Activated CD8-positive, alpha-beta memory T cell treated with anti-CD3 and anti-CD28 coated beads, Interleukin-2, amount 50 U/mL, for 48 hours (primary cell): ENCODE measurements at places on chromosomes 13 and 19.

GRCh38 chr13:27383104-27383921, 41.1 kb upstream of the GTF3A start:
- no peak for DNase-seq

DNA sequence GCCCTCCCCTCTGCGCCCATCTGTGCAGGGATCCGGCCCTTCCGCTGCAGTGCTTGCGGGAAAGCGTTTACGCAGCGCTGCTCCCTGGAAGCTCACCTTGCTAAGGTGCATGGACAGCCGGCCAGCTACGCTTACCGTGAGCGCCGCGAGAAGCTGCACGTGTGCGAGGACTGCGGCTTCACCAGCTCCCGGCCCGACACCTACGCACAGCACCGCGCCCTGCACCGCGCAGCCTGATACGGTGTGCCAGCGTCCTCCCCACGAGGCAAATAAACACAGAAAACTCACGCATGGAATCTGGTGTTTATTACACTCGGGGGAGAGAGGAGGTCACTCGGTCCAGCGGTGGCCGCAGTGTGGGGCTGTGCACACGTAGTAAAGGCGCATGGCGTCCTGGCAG, 1.2 kb downstream of the POLR2I start:
- DNase-seq: no peak

DNA sequence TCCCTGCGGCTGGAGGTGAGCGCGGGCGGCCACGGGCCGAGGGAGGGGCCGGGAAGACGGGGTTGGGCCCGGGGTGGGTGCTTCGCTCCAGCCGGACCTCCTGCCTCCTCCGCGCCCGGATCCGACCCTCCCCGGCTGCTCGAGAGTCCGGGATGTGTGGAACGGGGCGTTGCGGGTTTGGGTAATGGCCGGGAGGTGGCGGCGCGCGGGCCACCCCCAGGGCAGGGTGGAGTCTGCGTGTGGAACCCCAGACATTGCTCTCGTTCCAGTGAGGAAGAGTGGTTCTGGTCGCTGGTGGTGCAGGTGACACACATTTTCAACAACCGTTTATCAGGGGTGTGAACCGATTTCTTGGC, 38.8 kb downstream of the ARHGEF7 start:
- peak; percentile 81 for DNase-seq

GRCh38 chr19:46497773-46498172, 2.1 kb upstream of the PNMA8B start:
- DNase-seq: no peak

- DNase-seq: no peak
Observed at GRCh38 chr13:75766636-75767035, 130.5 kb downstream of the LMO7 start.

GRCh38 chr19:17429641-17430113, 9.8 kb downstream of the MVB12A start:
- no peak for DNase-seq

DNA sequence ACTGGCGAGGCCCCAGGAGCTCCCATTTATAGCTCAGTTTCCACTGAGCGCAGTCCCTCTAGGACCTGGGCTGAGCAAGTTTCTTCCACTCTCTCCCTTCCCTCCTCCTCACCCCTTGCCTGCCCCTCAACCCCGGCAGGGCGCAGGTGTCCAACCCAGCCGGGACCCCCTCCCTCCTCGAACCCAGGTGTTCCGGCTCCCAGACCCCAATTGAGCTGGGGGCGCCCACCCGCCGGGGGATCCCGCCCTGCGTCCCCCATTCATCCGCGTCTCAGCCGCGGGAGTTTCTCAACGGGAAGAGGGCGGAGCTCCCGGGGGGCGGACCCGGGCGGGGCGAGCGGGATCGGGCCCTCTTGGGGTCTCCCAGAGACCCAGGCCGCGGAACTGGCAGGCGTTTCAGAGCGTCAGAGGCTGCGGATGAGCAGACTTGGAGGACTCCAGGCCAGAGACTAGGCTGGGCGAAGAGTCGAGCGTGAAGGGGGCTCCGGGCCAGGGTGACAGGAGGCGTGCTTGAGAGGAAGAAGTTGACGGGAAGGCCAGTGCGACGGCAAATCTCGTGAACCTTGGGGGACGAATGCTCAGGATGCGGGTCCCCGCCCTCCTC, at the start of gene KIRREL2:
Gene KIRREL2 (plus strand): TSS at position 366 of the 604 bp plus-strand sequence. CDS start 209 bp downstream, at position 575.
- peak; percentile 75 for DNase-seq

GRCh38 chr13:54574791-54575190, 1546.2 kb downstream of the OLFM4 start:
- DNase-seq: no peak

GRCh38 chr19:33701565-33701964, 79.8 kb downstream of the CHST8 start:
- no peak for DNase-seq

GRCh38 chr13:30569901-30570576, 47.7 kb upstream of the USPL1 start:
- DNase-seq: no peak

DNA sequence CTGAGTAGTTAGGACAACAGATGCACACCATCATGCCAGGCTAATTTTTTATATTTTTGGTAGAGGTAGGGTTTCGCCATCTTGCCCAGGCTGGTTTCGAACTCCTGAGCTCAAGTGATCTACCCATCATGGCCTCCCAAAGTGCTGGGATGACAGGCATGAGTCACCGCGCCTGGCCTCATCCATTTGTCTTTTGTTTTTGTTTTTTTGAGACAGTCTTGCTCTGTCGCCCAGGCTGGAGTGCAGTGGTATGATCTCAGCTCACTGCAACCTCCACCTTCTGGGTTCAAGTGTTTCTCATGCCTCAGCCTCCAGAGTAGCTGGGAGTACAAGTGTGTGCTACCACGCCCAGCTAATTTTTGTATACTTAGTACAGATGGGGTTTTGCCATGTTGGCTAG, 57.0 kb downstream of the DNM2 start:
- no peak for DNase-seq

- DNase-seq: no peak
Observed at GRCh38 chr13:112183532-112184090, 116.7 kb downstream of the SOX1 start.

GRCh38 chr19:39110263-39110967, 15.2 kb upstream of the PAK4 start:
- peak; percentile 91 for DNase-seq

GRCh38 chr13:94878602-94879165, 166.3 kb upstream of the SOX21 start:
- no peak for DNase-seq

DNA sequence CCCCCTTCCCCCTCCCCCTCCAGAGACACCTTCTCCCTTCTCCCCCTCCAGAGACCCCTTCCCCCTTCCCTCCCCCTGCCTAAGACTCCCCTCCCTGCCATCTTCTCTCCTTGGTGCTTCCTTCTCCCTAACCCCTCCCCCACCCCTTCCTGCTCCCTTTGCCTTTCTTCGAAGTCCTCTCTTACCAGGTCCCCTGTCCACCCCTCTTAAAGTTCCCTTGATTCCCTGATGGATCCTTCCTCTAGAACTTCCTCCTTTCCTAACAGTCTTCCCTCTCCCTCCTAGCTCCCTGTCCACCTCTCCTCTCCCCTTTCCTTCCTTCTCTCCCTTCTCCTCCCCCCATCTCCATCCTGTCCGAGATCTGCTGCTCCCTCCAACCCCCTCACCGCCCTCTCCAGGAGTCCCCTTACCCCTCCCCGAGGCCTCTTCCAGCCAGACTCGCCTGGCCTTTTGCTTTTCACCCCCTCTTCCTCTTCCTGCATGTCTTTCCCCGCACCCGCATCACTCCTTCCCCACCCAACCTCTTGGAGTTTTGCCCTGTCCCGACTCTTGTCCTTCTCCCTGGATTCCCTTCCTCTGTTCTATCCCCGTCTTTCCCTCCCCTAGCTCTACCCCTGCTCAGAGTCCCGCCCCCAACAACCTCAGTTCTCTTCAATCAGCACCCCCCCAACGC, 3.1 kb downstream of the TNFSF9 start:
- no peak for DNase-seq

DNA sequence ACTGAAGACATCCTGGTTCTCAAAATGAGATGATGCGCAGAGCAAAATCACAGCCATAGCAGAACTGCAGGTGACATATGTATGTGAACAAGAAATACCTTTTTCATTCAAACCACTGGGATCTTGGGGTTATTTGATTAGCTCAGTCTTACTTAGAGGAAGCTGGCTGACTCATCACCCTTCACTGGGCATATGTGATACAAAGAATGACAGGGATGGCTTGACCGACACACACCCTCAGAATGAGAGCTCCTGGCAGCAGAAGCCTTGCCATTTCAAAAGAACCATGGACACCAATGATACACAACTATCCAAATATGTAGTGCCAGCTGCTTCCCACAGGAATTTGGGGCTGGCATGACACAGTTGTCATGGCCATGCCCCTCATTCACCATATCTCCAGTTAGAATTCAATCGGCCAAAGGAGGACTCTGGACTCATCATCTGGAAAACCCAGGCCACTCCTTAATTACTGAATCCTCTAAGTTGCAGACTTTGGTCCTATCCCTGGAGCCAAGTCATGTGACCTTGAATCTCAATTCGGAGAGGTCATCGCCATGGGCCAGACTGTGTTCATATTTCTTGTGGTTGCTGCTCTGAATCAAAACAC, 115.8 kb downstream of the KATNAL1 start:
- DNase-seq: no peak

DNA sequence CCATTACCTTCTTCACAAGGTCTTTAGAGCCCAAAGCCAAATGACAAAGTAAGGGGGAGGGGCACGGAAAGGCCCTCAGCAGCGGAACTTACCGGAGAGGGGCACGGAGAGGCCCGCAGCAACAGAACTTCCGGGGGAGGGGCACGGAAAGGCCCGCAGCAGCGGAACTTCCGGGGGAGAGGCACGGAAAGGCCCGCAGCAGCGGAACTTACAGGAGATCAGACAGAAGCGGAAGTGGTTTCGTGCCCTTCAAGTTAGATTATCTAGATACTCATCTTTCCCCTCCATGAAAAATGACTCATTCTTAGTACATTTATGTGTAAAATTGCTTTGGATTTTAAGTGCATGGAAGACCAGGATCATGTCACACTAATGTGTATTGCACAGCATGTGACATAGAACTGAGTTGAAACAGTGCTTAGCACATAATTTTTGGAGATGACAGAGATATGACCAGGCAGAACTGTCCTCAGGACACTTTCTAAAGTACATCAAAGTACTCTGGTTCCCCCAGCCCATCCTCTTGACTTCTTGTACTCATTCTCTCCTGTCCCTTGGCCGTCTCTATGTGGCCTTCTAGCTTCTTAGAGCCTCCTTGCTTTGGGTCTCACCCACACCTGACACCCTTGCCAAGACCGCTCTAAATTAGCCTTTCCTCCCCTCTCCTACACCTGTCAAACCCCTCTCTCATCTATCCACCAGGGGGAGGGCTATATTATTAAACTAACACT, 25.7 kb upstream of the TPTE2 start:
- DNase-seq: peak; percentile 85

- no peak for DNase-seq
Observed at GRCh38 chr19:33748231-33748630, 48.4 kb upstream of the KCTD15 start.

DNA sequence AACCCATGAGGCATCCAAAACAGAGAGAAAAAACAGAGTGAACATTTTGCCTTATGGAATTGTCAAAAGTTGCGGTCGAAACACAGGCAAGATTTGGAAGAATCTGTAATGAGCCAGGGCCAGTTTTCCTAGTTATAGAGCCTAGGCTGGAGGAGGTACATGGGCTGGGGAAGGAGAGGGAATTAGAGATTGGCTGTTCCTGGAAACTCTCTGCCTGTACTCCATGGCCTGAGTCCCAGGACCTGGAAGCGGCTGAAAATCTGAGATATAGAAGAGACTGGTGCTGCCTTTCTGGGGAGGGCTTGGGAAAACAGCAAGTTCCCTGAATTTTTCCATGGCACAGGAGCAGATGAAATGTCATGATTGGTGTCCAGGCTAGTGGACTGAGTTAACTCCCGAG, 122.8 kb upstream of the KLF12 start:
- no peak for DNase-seq

DNA sequence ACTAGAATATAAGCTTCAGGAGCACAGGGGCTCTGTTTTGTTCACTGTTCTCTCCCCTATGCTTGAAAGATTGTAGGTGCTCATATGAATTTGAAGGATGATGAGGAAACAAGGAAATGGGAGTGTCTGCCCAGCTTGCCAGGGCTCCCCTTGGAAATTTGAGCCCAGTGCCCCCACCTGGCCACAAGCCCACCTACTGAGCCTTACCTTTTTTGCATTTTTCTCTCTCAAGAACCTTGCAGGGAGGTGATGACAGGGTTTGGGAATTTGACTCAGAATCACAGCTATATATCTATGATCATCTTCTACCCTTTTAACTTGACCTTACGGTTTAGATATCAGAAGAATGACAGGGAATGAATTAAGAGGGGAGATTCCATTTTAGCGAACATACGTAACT, 33.8 kb downstream of the SERP2 start:
- no peak for DNase-seq

GRCh38 chr13:53127373-53127772, 98.8 kb downstream of the OLFM4 start:
- DNase-seq: no peak

DNA sequence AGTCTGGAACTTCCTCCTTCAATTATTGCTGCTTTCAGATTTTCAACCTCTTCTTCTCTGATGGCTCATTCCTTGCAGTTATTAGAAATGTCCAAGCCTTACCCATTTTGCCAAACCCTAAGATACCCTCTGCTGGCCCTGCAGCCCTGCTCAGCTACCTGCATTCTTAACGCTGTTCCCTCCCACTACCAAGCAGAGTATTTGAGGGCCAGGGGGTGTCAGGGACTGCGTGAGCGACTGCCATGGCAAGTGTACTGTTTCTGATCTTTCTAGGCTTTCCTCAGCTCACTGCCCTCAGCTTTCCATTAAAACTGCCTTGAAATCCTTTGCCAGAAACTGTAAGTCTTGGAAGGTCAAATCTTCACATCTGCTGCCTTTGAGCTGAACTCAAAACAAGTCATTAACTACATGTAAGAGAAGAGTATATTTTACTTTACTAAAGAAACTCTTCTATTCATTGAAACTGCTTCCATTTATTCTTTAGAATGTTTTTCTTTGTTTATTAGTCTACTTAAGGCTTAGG, 41.0 kb downstream of the HS6ST3 start:
- no peak for DNase-seq

GRCh38 chr13:68066879-68067513, 836.9 kb upstream of the PCDH9 start:
- no peak for DNase-seq

GRCh38 chr13:72726726-72727416, 558 bp downstream of the MZT1 start:
- DNase-seq: peak; percentile 75

- DNase-seq: no peak
Observed at GRCh38 chr13:31773538-31773937, 34.2 kb downstream of the RXFP2 start.

GRCh38 chr13:33217256-33217655, 68.3 kb downstream of the STARD13 start:
- DNase-seq: no peak

GRCh38 chr19:35689836-35690235, 14.5 kb upstream of the ZBTB32 start:
- DNase-seq: no peak

DNA sequence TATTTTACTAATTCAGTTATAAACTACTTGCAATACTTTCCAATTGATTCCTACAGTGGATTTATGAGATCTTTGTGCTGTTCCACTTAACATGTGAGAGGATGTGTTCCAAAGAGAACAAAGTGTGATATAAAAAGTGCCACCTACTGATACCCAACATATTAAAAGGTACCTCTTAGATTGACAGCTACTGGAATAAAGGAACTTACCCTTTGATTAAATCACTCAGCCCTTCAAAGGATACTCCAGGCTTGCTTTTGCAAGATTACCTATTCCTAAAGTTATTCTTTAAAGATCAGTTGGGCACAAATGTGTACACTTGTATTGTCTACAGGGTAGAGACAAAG, 65.9 kb downstream of the DCT start:
- DNase-seq: no peak

GRCh38 chr19:38377052-38377451, 2.7 kb downstream of the PSMD8 start:
- no peak for DNase-seq

- no peak for DNase-seq
Observed at GRCh38 chr19:12984143-12984627, 11.1 kb upstream of the NFIX start.
